ENCODE measurements at places on chromosomes 1 and 21.

DNA sequence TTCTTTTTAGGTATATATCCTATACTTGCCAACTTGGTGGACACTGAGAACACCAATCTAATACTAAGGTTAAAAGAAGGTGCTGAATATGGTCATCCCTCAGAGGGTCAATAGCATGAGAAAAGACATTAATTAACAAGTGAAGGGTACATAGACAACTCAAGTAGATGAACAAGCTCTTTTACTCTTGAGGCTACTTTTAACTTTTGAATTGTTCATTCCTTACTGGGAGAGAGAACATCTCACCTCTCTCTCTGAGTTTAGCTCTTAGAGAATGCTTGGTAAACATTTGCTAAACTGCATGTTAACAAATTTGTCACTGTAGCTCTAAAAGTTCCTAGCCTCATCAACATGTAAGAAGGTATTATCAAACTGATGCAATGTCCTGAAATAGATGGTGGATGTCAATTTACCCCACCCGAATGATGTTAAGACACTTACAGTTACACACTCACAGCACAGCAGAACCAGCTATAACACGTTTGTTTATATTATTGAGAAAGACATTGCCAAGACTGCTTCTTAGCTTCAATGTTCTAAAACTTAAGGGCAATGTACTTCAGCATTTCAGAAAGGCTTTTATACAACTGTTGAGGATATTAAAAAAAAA is 35.9 kb downstream of the HEATR1 start:
- DNase-seq, result no peak

- no peak for DNase-seq
These were observed 13.2 kb downstream of the PLPP3 start for GRCh38 chr1:56566061-56566744.

- no peak for DNase-seq
These were observed 115.6 kb upstream of the KAZN start for GRCh38 chr1:14482784-14483450.

GRCh38 chr1:66335859-66336640 is 197.9 kb upstream of the SGIP1 start:
- no peak for DNase-seq

- DNase-seq, result no peak
These were observed 109.5 kb upstream of the KIF26B start for GRCh38 chr1:245045087-245045881.

DNA sequence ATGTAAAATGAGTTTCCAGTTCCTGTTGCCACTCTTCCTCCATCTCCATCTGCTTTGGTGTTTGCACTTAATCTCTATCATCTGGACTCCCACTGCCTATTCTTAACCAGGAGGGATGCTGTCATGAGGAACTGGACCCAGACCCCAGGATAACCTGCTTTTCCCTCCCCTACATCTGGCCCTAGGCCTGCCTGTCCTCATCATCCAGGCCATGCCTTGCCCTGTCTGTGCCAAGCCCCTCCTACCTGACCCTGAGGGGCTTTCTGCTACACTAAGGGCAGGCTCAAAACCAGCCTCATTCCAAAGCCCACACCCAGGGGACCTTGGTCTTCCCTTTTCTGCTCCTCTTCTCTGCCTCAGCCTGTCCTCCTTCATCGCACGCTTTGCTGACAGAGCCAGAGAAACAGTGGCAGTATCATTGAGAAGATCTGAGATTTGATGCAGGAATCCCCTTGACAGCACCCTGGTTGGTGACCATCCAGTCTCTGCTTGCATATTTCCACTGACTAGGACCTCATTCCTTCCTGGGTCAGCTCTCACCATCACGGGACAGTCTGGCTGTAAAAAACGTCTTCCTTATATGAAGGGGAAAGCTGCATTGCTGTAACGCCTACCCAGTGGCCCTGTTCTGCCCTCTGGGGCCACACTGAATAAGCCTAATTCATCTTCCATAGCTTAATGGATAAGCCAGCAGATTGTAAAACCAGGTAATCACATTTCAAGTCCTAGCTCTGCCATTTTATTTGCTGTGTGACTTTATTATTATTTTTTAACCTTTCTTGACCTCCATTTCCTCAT is 38.8 kb downstream of the PLXNA2 start:
- DNase-seq, result no peak

DNA sequence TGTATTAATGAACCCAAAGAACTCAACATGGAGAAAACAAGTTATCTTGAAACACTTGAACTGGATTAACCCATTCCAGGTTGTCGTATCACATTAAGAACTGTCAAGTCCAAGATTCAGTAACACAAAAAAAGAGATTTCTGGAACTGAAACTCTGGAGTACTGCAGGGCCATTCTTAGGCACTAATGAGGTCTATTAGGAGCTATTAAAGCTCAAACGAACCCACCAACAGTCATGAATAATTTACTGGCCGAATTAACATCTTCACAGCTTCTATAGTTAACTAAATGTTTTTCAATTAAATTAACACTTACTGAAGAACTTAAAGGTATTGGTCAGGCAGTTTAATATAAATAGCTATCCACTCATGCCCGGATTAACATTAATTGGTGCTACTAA is 4.6 kb downstream of the CSDE1 start:
- no peak for DNase-seq

DNA sequence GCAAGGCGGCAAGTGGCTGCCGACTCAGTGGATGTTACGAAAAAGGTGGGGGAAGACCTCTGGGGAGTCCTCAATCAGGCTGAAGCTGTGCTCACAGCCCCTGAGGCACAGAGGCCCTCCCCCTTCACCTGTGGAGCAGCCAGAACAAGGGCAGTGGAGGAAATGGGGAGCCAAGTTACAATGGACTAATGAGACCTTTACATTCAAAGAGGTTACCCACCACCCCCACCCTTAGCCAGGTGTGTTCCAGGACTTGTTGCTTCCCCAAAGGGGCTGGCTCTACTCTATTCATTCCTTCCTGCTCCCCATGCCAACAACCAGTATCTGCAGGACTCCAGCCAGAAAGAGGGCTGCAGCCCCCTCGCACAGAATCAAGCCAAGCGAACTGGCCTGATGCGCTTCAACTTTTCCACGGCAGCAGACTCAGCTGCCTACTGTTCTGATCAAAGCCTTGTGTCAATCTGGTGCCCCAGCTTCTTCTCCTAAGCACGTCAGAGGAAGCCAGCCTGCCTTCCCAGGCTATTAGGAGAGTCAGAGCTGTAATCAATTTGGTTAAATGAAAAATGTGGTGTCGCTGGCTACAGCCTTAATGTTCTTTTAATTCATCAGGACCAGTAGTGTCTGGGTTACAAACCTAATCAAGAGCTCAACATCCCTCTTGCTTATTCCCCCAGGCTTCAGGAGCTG is 1.8 kb upstream of the SYT2 start:
- DNase-seq, result no peak
